ENCODE measurements at places on chromosomes 16 and 17. TPM values are rescaled to one million over a fixed set of nuclear protein-coding genes. Genes with fewer than 3 reads are reported as not detected.

GRCh38 chr17:12789481-12790248 lies at the start of gene ARHGAP44:
TSS of gene ARHGAP44 (plus strand) at chr17:12789498. CDS start at chr17:12789839, 341 bp downstream.
- DNase-seq: no peak

DNA sequence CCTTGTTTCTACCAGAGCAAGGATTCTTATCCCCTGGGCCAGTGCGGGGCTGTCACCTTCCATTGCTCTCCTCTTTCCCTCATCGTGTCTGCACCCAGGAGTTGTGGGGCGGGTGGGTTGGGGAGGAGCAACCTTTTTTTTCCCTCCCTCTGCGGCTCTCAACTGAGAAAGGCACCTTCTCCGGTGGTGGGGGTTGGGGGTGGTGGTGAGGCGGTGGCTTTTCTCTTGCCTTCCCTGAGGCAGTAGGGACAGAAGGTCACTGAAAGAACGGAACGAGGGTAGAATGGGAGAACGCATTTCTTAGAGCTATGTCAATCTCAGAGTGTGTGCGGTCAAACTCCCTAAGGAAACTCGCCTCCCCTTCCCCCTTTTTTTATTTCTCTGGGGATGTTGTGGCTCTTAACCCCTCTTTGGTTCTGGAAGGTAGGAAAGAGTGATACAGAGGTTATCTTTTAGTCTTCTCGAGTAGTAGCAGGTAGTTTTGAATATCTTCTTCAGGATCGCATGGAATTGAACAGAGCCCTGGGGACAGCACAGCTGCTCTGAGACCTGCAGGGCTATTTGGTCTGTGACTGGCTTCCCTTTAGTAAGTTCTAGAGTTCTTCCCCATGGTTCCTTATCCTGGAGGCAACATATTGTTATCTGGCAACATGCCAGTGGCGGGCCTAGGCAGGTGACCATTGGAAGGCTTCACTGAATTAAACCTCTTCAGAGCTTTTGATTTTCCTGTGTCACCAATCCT lies 994 bp downstream of the CLTC start:
- DNase-seq: no peak

- DNase-seq: no peak
These were observed 177.7 kb downstream of the TMEM132E start for GRCh38 chr17:34757106-34757505.

Gene CPSF4L
- total RNA-seq: 1.2 TPM

Measured in glomerular endothelial cell (primary cell).